Activated CD8-positive, alpha-beta memory T cell treated with anti-CD3 and anti-CD28 coated beads for 1 hour (primary cell): ENCODE measurements at places on chromosomes 5 and 9.

- DNase-seq = no peak
These were observed 310.2 kb downstream of the AGTPBP1 start for GRCh38 chr9:85431339-85432102.

- no peak for DNase-seq
These were observed 112.7 kb downstream of the NRG2 start for GRCh38 chr5:139930406-139930805.

DNA sequence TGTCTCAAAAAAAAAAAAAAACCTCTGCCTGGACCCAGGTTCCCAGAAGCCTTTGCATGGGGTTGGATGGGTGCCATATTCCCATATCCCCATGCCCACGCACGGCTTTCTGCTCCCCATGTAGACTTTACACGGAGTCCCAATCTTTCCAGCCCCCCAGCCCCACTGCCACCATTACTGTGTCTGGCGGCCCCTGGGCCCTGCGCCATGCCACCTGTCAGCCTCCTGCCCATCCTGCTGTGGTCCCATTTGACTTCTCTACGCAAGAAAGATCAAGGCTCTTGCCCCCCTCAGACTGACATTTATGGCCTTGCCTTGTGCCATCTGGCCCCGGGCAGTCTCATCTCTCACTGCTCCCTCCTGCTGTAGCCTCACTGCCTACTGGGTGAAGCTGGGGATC is 6.5 kb upstream of the AK1 start:
- no peak for DNase-seq

GRCh38 chr5:148540647-148541046 is 113.7 kb downstream of the HTR4 start:
- DNase-seq = no peak

DNA sequence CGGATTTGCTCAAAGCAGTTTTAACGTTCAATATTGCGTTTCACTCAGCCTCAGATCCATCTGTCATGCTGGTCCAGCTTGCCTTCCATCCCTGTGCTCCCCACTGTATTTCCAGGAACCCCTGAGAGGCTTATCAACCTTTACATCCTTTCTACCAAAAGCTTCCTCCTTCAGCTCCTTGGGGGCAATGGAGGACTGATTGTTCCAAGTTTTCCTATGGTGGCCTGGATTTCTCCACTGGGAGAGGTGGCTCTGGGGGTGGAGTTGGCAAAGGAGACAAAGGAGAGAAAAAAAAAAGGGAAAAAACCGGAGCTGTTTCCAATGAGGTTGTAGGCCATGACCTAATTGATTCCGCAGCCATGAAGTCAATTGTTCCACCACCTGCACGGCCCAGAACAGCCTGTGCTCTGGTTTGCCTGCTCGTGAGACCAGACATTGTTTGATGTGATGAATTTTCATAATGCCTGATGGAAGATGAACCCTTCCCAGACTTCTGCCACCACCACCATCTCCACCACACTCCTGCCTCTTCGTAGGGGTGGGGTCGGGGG is 54.1 kb downstream of the ABLIM3 start:
- no peak for DNase-seq

- DNase-seq = no peak
These were observed 42.8 kb upstream of the CDK5RAP2 start for GRCh38 chr9:120622790-120623189.

DNA sequence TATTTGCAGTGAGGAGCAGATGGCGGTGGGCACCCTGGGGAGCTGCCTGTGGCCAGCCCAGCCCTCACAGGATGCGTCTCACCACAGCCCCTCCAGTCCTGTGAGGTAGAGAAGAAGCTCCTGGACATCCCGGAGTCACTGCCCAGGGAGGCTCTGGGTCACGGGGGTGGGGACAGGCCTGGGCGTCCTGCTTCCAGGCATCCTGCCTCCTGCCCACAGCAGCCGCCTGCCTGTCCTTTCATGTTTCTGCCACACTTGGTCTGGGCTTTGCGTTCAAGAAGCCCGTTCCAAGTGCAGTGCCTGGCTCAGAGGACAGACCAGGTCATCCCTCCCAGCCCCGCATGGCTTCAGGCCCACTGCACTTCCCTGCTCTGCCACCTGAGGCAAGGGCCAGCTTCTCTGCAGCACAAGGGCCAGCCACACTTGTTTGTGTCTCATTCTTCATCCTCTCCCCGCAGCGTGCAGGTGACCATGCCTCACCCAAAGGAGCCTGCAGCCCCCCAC is 38.2 kb downstream of the ZDHHC11B start:
- no peak for DNase-seq

GRCh38 chr5:131747180-131748105 is 49.4 kb downstream of the FNIP1 start:
- no peak for DNase-seq

DNA sequence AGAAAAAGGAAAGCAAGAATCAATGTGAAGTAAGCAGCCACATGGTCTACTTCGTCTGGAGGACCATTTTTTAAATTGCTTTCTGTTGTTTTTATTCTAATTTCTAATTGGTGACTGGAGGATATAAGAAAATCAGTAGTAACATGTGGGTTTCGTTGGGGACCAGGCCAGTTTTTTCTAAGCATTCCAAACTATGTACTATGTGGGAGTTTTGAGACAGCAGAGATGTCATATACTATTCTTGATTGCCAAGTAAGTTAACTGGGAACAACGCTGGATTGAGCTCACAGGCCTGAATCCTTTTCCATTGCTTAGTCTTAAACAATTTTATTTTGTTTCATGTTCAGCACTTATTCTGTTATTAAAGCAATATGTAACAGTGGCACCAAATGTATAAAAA is 225.7 kb downstream of the TMEM167A start:
- no peak for DNase-seq

DNA sequence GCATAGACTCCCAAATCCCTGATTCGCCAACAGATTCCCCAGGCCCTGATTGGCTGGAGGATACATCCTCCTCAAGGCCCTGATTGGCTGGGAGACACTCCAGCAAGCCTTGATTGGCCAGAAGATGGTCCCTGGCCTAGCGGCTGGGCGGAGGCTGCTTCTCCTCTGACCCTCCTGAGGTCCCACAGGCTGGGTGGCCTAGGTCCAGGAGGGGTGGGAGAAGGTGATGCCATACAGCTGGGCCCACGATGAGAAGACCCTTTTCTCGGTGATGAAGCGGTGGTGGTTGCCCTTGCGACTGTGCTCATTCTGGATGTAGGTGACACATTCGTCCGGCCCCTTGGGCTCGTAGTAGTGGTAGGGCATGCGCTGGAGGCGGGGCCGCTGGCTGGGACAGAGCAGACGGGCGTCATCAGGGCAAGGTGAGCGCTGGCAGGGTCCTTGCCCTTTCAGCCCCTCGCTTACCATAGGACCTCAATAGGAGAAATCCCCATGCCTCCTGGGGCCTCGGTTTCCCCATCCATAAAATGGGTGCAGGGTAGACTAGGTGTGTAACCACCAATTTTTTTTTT is 9.0 kb upstream of the AK1 start:
- no peak for DNase-seq

DNA sequence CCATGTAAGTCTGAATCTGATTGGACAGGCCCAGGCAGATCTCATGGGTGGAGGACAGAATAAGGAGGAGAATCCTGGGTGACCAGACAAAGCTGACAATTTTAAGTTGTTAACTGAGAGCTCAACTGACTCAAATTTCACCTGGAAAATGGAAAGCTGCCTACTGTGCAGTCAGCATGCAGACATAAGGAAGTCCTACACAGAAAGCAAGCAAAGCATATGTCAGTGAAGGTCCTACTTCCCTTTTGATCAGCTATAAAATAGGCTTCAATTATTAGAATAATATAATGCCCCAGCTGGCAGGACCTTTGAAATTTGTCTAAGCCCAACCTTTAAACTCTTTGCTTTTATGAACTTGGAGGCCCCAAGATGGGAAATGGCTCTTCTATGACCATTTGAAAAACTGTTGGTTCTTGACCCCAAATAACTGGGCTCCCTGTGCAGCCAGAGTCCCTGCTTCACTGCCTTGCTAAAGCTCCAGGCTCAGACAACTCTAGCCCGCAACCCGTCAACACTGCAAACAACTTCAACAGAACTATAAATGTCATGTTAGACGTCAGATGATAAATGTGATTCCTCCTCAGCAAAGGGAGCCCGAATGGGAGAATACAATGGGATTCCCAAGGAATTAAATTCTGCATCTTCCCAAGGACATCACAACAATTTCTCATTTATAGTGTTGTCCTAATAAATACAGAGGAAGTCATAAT is 118.9 kb upstream of the ADRA1B start:
- no peak for DNase-seq
